Activated CD8-positive, alpha-beta T cell treated with anti-CD3 and anti-CD28 coated beads for 36 hours (primary cell): ENCODE measurements at places on chromosomes 13 and 19. TPM values are rescaled to one million over a fixed set of nuclear protein-coding genes. Genes with fewer than 3 reads are reported as not detected.

DNA sequence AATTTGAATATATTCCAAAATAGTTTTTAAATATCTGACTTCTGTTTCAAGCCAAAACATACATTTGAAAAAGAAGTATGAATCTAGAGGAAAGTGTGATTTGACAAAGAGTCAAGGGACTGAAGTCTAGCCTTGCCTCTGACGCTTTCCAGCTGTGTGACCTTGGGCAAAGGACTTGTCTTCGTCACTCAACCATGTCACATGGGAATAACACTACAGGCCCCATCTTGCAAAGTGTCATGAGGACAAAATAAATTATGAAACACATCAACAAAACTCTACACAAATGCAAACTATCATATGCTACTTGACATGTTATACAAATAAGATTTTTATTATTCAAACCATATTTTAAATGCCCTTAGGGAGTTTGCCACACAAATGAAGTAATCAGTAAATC is 73.0 kb downstream of the CYSLTR2 start:
- DNase-seq: no peak

GRCh38 chr13:45670189-45670885 is 31.8 kb upstream of the CBY2 start:
- no peak for DNase-seq

The CYP4F12 gene
- total RNA-seq: not detected

DNA sequence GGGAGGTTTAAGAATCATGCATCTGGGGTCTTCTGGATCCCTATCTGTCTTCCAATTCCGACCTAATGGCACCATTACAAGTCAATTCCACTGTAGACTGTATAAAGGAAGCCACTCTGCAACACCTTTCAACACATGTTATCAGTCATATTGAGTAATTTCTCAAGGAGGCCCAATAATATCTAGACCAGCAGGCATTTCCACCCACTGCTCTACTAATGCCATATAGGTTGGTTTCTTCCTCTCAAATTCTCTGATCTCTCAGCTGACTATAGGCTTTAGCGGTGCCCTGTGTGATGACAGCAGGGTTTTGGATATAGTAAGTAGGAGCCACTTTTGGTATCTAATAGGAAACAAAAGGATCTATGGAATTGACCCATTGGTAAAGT is 12.4 kb upstream of the ITM2B start:
- DNase-seq: peak; percentile 54

DNA sequence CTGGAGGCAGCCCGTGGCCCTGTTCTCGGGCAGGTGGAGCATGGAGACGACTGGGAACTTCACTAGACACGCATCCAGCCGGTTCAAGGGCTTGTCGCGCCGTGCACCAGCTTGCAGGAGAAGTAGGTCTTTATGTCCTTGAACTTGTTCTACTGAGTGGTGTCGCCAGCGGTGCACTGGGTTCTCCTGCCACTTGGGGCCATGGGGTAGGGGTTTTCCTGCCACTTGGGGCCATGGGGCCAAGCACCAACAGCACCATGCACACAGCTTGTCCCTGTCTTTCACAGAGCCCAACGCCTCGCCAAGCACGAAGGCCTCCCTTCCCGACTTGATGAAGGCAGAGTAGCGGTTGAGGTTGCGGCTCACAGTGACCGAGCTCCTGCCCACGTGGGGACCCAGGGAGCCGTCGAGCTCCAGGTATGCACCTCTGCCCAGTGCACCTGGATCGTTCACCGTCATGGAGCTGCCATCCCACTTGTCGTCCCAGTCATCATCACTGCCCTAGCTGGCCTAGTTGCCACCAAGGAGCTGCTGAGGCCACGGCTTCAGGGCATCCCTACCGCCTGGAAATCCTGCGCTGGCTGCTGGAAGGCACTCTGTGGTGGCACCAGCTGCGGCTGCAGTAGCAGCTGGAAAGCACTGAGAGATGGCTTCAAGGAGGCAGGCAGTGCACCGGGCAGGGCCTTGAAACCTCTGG is 40.5 kb upstream of the TPM4 start:
- DNase-seq: no peak

DNA sequence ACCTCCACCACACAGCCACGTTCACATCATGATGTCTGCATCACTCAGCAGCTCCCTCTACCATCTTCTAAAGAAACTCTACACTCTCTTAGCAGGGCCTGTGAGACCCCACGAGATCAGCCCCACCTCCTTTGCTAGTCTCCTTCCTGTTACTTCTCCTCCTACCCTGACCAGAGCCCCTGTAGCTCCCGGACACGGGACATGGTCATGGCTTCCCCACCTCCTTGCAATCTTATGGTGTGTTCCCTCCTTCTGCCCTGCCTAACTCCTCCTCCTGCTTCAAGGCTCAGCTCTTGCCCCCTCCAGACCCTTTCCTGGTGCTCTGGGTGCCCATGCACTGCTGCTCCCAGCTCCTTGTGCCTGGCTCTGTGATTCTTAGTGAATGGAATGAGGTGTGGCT is 8.1 kb upstream of the MRPS31 start:
- DNase-seq: no peak

The ZNF208 gene
- total RNA-seq: 1.2 TPM

The KLF1 gene
- total RNA-seq: 0.38 TPM

The DHDH gene
- 2.8 TPM for total RNA-seq

DNA sequence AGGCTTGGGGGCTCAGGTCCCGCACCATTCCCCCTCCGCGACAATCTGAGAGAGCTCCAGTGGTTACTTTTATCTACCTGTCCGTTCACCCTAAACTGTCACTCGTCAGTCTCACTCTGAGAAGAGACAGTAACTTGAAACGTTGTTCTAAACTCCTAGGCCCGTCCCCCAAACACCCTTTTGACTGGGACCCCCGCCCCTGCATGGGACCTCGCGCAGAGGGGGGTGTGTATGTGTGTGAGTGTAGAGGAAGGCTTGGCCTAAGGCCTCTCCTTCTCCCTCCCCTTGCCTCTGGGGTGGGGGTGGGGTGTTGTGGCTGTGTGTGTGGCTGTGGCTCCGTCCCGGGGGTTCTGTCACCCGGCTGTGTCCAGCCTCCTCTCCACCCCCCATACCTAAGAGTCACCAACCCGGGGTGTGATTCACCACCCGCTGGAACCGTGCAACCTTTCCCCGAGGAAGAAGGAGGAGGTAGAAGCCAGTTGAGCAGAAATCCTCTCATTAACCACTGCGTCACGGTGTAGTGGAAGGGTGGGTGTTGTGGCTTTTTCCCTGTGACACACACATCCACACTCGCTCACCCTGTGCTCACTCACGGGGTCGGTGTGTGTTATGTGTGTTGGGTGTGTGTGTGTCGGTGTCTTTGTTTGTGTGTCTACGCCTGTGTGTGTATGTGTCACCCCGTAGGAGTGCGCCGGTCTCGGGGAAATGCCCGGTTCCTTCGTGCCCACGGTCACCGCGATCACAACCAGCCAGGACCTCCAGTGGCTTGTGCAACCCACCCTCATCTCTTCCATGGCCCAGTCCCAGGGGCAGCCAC is 2.4 kb downstream of the FOSB start:
- DNase-seq: peak; percentile 44

The KCTD4 gene
- total RNA-seq: not detected

The SPACA4 gene
- not detected for total RNA-seq

- no peak for DNase-seq
These were observed 509.5 kb downstream of the GPC6 start for GRCh38 chr13:93736081-93736480.

GRCh38 chr19:47428177-47428894 is 9.0 kb upstream of the MEIS3 start:
- DNase-seq: peak; percentile 97

DNA sequence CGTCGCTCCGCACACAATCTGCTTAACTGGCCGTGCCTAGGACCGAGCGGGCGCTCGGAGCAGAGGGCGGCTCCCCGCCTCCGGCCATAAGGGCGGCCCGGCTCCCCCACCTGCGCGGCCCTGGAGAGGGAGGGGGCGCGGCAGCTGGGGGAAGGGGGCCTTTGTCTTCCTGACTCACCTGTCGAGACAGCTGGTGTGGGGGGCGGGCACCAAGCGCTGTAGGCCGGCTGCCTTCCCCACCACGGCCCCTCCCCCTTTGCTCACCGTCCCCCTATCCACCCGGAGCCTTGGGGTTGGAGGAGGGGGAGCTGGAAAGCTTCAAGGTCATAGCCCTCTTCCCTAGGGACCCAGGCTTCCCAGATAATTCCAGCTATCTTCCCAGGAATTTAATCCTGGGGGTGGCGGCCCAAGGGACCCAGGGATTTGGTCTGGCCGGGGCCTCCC is 1.2 kb downstream of the VASP start:
- peak; percentile 79 for DNase-seq

The HMG20B gene
- total RNA-seq: 47.3 TPM

- DNase-seq: no peak
These were observed 869.5 kb upstream of the PCDH9 start for GRCh38 chr13:68099631-68100030.
